Activated CD4-positive, alpha-beta T cell treated with anti-CD3 and anti-CD28 coated beads, Interleukin-2, amount 10 ng/mL, durations not matched to agents 24 days and 14 days (primary cell): ENCODE measurements at places on chromosomes 6 and 20. TPM values are rescaled to one million over a fixed set of nuclear protein-coding genes. Genes with fewer than 3 reads are reported as not detected.
A peak's percentile ranks its signal among the peaks of the same experiment; 100 is the strongest.

The ZNF512B gene
- 26.0 and 26.9 TPM in 2 replicates for total RNA-seq

The ANKRD66 gene
- total RNA-seq = not detected in 2 replicates

The BCLAF1 gene
- total RNA-seq = 267 TPM in 2 replicates

DNA sequence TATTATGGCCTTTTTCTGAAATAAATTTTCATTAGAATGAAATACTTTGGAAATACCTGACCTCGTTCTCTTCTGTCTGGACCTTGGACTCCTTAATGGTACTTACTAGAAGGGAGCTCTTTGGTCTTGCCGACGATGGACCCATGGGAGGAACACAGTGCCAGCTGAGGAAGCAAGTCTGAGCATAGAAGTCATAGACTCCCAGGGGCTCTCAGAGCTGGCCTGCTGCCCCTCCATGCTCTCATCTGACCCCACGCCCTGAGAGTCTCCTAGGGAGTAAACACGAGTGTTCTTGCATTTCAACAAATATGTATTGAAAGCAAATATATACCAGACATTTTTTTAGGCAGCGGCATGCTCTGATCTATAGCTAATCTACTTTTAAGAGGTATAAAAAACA, 87.8 kb downstream of the PLEKHG1 start:
- DNase-seq = no peak

The SYNDIG1 gene
- not detected in 2 replicates for total RNA-seq

DNA sequence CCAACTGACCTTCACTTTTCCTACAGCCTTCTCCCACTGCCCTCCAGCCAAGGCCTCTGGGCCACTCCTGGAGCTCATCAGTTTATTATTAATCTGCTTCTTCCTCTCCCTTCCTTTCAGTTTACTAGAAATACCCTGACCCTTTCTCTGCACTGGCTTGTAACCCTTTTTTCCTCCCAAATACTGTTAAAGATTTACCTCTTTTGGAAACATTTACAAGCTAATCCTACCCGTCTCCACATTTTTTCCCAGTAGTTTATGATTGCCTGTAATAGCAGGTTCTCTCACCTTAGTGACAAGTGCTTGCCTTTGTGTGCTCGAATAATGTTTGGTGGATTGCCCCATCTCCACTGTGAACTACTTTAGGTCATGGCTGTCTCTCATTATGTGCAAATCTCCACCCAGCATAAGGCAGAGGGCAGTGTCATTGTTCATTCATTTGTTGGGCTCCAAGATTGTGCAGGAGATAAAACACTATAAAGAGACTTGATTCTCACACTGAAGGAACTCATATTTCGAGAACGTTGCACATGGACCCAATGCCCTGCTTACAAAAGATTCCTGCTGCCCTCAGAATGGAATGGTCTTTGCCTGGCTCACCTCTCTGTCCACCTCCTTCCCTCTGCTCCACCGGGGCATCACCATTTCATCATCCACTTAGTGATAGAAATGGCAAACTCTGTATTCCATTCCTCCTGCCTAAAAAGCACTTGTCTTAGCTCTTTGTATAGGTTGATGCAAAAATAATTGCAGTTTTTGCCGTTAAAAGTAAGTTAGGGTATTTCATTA, 491.1 kb downstream of the UTRN start:
- no peak for DNase-seq

GRCh38 chr6:35082733-35083403, 58.3 kb downstream of the TCP11 start:
- no peak for DNase-seq

- no peak for DNase-seq
These were observed 2.0 kb downstream of the ZNF318 start for GRCh38 chr6:43367245-43367984.

The MAP7 gene
- total RNA-seq = 1.0 and 1.1 TPM in 2 replicates

The KIF13A gene
- total RNA-seq = not detected in 2 replicates

DNA sequence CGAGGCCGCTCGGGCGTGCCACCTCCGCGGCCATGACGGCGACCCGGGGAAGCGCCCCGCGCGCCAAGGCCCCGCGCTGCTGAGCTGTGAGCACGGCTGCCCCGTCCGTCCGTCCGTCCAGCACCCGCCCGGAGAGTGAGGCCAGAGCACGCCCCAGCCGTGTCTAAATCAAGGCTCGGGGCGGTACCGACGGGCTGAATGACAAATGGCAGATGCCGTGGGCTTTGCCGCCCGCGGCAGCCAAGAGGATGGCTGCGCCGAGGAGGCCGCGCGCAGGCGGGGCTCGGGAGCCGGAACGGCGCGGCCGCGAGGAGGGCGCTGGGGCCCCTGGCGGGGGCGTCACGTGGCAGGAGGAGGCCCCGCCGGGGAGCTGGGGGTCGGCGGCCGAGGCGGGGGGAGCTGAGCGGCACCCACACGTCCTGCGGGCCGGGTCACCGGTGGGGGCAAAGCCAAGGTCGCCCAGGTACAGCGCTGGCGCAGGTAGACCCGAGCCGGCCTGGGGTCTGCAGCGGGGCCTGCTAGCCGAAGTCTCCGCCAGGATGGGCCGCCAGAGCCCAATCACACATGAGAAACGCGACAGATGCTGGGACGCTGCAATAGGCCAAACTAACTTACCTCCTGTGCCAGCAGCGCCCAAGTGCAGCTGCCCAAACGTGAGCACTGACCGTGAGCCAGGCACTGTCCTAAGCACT, at the start of gene PLAGL1:
Gene PLAGL1 (minus strand): TSS at position 140 of the 692 bp plus-strand sequence. CDS start 60,123 bp downstream, outside the sequence.
- DNase-seq = peak; percentile 76

DNA sequence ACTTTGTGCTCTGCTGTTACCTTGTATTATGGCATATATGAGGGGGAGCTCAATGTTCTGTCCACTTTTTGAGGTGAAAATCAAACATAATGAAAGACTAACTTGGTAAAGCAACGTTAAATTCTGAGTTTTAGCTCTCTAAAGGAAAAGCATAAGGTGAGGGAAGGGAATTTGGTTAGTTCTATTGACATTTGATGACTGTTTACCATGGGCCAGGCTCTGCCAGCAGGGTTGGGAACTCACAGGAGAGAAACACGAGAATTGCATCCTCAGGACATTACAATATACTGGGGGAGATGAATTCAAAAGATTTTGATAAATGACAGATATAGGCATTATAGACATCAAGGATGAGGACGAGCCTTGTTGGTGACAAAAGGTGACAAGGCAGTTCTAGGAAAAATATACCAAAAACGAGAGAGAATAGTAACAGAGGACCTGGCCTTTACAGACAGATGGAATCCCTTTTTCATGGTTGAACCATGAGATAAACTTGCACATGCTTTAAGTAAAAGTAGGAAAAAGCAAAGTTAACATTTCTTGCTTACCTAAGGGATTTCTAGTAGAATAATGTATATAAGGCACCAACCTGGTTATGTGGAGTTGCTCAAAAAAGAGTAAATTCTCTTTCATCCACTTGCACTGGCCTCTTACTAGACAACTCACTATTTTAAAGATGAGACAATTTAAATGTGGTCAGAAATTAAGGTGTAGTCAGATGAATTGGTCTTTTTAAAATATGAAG, 191.4 kb downstream of the NKAIN2 start:
- DNase-seq = no peak

DNA sequence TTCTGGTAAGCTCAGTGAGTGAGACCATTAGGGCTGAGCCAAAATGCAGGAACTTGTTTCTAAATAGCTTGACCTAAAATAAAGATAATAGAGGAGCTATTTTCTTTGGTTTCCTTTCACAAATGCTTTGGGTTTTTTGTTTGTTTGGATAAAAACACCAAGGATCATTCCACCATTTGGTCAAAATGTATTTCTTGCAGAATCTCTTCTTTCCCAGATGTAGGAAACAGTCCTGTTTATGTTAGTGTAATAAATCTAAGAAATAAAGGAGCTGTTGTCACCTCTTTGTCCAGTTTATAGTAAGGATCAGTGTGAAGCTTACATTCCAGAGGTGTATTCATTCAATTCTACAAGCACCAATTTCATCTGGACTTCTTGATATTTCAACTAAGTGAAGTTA, 297.8 kb downstream of the GJA1 start:
- no peak for DNase-seq

The HLA-F gene
- 254 and 270 TPM in 2 replicates for total RNA-seq

The BMP5 gene
- not detected in 2 replicates for total RNA-seq

- DNase-seq = no peak
These were observed 4.9 kb upstream of the GINS1 start for GRCh38 chr20:25402583-25402982.

The LINC00237 gene
- not detected in 2 replicates for total RNA-seq

The NRSN1 gene
- not detected in 2 replicates for total RNA-seq

The PAX1 gene
- total RNA-seq = not detected in 2 replicates

- DNase-seq = no peak
These were observed 184.0 kb upstream of the FLRT3 start for GRCh38 chr20:14521436-14521835.

The OR2H1 gene
- total RNA-seq = not detected in 2 replicates

- no peak for DNase-seq
These were observed 39.2 kb downstream of the PLAGL2 start for GRCh38 chr20:32168184-32168910.

DNA sequence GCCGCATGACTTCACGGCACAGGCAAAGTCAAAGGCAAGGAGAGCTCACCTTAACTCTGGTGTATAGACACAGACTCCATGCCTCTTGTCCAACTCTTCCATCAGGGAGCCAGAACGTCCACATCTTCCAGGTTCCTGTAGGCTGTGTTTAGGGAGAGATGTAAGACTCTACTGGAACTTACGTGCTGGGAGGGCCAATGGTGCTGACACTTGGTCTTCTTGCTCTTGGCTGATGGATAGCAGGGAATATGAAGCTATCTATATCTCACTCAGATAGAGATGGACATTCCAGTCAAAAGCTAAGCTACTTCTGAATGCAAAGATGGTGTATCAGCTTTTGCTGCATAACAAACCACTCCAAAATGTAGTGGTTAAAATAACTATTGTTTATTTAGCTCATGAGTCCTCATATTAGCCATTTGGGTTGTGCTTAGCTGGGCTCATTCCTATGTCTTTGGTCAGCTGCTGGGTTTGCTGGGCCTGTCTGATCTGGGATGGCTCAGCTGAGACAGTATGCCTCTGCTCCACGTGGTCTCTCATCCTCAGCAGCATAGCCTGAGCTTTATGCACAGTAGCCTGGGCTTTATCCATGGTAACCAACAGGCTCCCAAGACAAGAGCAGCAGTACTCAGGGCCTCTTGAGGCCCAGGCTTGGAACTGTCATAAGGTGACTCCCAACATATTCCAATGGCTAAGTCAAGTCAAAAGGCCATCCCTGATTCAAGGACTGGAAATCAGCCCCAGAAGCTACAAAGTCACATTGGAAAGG, 111.6 kb downstream of the SNX5 start:
- no peak for DNase-seq

The SAMD10 gene
- total RNA-seq = 34.4 and 37.5 TPM in 2 replicates

DNA sequence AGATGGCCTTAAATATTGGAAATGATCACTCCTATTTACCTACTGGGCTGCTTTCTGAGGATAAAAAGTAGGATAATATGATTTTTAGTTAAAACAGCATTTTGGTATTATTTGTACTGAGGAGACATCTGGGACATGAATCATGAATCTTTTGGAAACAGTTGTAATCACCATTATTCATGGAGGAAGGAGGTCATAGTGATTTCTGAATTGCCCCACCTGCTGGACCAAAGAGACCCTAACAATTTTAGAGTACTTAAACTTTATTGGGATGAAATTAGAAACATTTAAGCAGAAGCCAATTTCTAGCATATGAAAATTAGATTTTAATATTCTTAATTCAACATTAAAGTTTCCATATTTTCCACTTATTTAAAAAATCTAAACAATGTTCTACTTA, 108.4 kb upstream of the SIM1 start:
- no peak for DNase-seq

- no peak for DNase-seq
These were observed 197.6 kb downstream of the HDGFL1 start for GRCh38 chr6:22766979-22767378.

The POM121L2 gene
- total RNA-seq = not detected in 2 replicates

GRCh38 chr20:49742948-49743347, 29.3 kb upstream of the B4GALT5 start:
- no peak for DNase-seq

GRCh38 chr6:108321253-108321747, 26.4 kb downstream of the AFG1L start:
- no peak for DNase-seq

- no peak for DNase-seq
These were observed 114.4 kb downstream of the ADGRG6 start for GRCh38 chr6:142416179-142416578.

The SCAND1 gene
- 35.1 and 38.1 TPM in 2 replicates for total RNA-seq

The AKAP12 gene
- 1.0 and 1.1 TPM in 2 replicates for total RNA-seq

DNA sequence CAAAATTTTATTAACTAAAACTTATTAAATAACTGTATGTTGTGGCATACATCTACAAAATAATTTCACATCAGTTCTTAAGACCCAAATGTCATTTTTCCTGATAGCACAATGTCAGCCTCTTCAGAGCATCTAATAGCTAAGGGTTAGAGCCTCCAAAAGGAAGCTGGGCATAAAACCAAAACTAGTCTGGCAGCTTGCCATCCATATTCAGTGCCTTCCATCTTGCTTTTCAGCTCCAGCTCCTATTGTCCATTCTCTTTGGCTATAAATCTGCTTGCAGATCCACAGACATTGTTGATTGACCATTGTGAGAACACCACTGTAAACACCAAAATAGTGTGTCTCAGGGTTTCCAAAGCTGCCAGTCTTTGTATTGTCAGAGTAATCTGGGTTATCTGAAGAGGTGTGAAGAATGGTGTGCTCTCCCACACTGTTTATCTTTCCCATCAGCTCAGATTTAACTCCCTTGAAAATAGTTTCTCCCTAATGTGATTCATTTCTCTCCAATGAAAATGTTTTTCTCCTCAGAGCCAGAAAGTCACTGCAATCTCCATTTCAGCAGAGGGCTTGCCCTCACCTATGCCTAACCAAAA, 154.8 kb upstream of the KCNQ5 start:
- DNase-seq = no peak

The CPNE1 gene
- total RNA-seq = 317 and 318 TPM in 2 replicates

The SLC22A23 gene
- 0.07 and 0.12 TPM in 2 replicates for total RNA-seq

GRCh38 chr6:6600875-6601274, 12.4 kb downstream of the LY86 start:
- no peak for DNase-seq

The PLN gene
- total RNA-seq = not detected in 2 replicates

The HS3ST5 gene
- total RNA-seq = not detected in 2 replicates

DNA sequence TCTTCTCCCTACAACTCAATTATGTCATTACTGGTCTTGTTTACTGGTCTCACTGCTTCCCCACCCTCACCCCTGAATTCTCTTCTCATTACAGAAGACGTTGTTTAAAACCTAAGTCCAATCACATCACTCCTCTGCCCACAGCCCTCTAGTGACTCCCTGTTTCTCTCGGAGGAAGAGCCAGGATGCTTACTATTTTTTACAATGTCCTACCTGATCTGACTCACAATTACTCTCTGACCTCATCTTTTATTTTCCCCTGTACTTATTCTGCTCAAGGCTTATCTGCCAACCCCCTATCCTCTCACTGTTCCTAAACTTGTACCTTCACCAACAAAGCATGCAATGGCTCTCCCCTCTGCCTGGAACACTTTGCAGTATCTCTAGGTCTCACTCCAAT, 400.4 kb upstream of the PTCHD4 start:
- DNase-seq = no peak

DNA sequence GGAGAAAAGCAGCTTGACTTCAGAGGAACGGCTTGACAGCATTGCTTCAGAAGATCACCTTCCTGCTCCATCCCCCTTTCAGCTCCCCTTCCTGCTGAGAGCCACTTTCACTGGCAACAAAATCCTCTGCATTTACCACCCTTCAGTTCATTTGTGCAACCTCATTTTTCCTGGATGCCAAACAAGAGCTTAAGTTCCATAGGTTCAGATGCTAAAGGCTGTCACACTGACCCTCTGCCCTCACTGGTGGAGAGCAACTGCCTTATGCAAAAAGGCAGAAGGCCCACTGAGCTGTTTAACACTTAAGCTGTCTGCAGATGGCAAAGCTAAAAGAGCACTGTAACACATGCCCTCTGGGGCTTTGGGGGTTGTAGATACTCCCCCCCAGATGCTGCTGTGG, 131.2 kb upstream of the SPACA1 start:
- no peak for DNase-seq

GRCh38 chr6:69026243-69026642, 391.2 kb downstream of the ADGRB3 start:
- no peak for DNase-seq
